GM23248 (cell line): ENCODE measurements at places on chromosomes 7 and 10.
A peak's percentile ranks its signal among the peaks of the same experiment; 100 is the strongest.

- peak; percentile 63 for DNase-seq
These were observed 378 bp upstream of the PRKCQ start for GRCh38 chr10:6580279-6581029.

DNA sequence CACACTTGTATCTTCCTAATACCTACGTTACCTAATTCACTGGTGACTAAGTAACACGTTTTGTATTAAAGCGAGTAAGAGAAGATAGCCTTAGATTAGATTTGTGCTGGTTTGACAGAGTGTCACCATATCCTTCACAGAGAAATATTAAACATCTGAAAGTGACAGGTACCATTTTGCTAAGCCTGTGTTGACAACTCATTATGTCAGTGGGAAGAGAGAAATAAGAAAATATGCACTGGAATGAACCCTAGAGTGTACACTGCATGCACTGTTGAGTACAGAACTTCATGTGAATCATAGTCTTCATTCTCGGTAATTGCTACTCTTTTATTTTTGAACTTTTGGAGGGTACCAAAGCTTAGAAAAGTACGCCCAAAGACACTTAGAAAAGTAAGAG, 10.9 kb downstream of the PRKG1 start:
- no peak for DNase-seq

- DNase-seq = no peak
These were observed 104.0 kb downstream of the JCAD start for GRCh38 chr10:29955329-29955935.

GRCh38 chr7:3955751-3956696, 655.0 kb downstream of the SDK1 start:
- no peak for DNase-seq

DNA sequence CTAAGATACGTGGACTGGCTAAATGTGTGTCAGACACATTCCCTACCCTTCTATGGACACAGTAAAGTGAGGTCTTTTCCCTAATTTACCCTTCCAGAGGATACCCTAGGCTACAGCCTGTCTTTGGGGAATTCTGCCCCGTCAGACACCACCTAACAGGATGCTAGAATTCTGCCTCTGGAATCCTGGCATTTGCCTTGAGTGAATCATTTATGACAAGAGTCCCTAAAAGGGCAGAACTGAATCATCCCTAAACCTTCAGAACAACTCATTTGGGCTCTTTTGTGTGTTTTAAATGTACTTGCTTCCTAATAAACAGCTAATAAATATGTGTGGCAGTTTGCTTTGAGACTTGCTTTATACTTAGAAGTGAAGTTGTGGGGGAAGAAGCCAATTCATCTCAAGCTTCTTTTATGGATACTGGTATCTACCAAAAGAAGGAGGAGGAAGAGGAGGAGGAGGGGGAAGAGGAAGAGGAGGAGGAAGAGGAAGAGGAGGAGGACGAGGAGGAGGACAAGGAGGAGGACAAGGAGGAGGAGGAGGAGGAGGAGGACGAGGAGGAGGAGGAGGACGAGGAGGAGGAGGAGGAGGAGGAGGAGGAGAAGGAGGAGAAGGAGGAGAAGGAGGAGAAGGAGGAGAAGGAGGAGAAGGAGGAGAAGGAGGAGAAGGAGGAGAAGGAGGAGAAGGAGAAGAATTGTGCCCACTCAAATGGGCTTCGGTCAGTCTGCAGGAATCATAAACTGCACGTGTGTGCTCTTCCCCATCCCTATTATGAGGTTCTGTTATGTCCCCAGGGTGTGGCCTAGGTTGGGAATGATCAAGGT, 27.1 kb downstream of the PARP12 start:
- DNase-seq = peak; percentile 91

DNA sequence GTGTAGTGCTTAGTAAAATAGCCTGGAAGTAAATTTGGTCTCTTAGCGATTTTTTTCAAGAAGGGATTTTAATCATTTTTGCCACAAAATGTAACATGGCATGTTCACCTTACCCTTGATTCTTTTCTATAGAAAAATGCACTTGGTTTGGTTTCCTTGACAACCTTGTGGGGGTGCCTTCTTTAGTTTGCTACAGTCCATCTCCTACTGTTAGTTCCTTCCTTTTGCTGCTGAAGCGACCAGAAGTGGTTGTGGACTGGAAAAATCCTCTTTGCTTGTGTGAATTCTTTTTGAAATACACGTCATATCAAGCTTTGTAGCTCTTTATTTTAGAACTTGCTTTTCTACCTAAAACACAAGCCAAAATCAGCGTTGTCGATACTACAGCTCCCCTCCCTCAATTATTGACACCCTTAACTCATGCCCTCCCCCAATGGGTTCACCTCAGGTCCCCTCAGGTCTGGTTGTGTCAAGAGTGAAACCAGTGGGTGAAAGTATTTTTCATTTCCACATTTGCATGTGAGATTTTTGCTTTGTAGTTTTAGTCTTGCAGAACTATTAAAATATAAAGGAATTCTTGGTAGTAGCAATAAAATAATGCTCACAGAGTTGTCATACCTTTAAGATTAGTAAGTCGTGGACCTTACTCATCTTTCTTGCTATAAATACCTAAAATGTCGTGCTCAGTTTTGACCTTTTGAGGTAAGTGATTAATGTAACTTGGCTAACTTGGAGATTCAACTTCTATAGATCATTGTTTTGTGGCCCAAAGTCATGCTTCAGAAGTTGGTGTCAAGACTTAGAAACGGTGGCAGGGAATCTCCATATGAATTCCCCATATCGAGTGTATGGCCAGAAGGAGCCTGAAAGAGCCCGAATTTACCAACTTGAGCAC, 1.5 kb downstream of the ACTR3B start:
- DNase-seq = peak; percentile 87
